ENCODE measurements at places on chromosomes 4 and X.

DNA sequence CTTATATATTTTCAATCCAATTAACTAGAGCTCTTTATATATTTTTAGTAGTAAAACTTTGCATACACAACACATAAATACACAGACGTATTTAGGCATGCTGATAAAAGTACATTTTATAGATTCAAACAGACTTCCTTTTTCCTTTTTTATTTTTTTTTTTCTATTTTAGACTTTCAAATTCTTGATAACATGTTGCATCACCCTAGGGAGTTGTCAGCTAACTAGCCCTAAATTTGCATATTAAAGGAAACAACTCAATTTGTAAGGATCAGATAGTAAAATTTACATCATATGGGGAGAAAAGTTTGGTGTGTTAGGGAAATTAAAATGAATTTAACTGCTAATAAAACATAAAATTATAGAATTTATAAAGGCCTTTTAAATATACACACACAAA is 47.4 kb upstream of the APOOL start:
- no peak for DNase-seq

GRCh38 chr4:21801661-21802385 is 146.7 kb downstream of the KCNIP4 start:
- DNase-seq = no peak

DNA sequence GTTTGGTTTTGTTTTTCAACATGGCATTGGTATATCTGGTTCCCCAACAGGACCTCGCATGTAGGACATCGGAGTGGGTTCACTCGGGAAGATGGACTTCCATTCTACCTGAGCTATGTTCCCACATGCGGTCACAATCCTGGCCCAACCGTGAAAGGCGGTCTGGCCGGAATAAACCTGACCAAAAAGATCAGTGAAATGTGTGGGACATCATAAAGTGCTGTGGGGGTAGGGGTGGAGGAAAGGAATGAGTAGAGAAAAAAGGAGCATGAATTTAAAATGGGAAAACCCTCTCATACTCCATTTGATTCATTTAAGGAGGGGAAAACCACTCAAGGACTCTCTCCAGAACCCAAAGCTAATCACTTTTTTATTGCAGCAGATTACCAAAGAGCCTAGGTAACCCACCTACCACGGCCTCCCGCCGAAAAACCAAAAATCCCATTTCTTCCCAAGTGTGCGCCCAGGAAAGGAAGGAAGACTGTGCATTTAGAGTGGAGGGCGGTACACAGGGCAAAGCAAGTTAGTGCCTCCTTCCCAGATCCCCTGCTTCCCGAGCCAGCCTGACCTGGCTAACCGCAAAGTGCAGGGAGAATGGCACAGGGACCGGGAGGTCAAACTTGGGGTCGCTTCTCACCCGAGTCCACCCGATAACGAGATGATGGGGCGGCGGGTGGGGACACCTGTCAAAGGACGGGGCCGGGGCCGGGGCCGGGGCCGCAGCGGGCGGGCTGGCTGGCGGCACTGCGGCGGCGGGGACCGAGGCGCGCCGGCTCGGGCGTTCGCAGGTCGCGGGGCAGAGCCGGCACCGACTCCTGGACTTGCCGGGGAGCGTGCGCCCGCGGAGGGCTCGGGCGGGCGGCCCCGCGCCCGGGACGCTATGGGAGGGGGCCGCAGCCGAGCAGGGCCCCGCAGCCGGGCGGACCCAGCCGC is 669 bp downstream of the TMEM150C start:
- DNase-seq = peak; percentile 20

- DNase-seq = no peak
These were observed 460.9 kb downstream of the GABRG1 start for GRCh38 chr4:45663003-45663402.

- no peak for DNase-seq
These were observed 87.7 kb upstream of the EFHC2 start for GRCh38 chrX:44431194-44431593.

DNA sequence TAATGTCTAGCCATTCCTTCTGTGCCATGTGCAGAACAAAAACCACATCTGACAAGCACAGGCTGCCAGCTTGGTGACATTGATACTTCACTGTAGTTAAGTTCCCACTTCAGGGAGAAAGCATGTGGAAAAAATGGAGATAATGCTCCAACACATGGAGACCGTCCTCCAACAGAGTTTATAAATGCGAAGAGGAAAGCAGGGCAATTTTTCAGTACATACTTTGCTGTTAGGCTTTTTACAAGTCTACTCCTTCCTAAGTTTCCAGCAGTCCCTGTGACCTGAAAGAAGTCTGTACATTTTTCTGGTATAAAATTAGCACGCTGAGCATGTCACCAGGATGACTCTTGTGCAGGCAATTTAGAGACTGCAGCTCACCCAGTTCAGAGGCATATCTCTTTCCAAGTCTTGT is 766.9 kb upstream of the IGFBP7 start:
- DNase-seq = no peak

- no peak for DNase-seq
These were observed 1630.3 kb downstream of the RPA4 start for GRCh38 chrX:98514032-98514431.

GRCh38 chrX:151753313-151754046 is 18.9 kb downstream of the CNGA2 start:
- DNase-seq = peak; percentile 15

GRCh38 chr4:1809754-1810502 is 16.8 kb downstream of the FGFR3 start:
- peak; percentile 79 for DNase-seq

GRCh38 chr4:141999446-142000143 is 363.2 kb downstream of the IL15 start:
- no peak for DNase-seq

DNA sequence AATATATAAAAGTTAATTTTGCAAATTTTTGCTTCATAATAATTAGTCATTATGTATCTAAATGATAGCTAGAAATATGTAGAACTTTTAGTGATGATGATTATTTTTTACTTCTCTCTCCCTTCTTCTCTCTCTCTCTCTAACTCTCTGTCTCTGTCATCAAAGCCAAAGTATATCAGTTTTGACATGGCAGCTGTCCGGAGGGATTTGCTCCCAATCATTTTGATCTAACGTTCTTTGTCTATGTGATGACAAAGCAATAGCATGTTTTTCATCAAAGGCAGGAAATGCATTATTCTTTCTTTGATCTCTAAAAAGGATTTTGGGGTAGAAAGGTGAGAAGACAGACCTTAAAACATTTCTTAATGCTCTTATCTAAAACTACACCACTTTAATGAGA is 402.1 kb downstream of the PDGFC start:
- no peak for DNase-seq

DNA sequence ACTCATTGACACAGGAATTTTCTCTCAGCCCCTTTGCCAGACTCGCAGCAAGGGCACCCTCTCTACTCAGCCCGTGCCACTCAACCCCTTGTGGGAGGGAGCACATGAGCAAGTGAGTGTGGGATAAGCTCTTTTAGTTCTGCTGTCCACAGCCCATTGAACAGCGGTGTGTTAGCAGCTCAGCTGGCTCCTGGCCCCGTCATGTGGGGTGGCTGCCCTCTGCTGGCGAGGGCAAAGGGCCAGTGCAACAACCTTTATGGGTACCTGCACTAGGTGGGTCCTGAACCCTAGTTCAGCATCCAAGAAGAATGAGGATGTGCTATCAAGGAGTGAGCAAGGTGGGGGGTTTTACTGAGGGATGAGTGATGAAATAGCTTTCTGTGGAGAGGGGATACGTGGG is 85.0 kb upstream of the ZNF81 start:
- DNase-seq = peak; percentile 25

GRCh38 chr4:140112576-140112975 is 41.4 kb downstream of the MAML3 start:
- DNase-seq = no peak

DNA sequence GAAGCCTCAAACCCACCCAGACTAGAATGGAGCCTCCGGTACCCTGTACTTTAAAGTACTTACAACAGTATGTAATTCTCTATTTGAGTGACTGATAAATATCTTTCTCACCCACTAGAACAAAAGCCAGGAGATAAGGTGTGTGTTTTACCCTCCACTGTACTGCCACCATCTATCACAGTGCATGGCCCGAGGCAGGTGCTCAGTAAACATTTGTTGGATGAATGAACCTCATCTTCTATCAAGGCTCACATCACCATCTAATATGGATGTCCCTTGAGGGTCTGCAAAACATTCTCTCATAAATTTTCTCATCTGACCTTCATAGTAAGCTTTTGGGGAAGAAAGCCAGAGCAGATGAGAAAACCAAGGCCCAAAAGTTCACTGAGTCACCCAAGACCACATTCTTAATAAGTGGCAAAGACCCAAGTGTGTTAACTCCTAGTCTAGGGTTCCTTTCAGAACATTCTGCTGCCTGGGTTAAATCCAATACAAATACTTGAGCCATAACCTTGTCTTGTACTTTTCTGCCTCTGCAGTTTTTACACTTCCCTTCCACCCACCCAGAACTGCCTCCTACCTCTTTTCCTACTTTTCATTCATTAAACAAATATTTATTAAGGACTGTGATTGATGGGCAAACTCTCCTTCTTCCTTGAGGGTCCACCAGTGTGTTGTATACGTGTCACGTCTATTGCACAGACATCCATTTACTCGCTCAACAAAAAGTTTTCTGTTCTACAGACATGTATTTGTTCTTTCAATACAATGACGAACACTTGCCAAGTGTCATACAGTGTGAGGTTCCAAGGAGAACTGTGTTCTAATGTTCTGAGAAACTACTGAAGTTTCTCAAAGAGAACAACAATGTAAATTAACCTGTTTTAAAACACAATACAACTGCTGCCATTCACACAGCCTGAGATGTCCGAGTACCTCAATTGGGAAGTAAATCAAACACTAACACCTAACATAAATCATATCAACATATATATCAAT is 35.7 kb downstream of the APBB2 start:
- DNase-seq = no peak
